ENCODE measurements at places on chromosomes 2 and 18. TPM values are rescaled to one million over a fixed set of nuclear protein-coding genes. Genes with fewer than 3 reads are reported as not detected.

KCNIP3 gene
- not detected for total RNA-seq

WDFY1 gene
- 31.4 TPM for total RNA-seq

TLK1 gene
- total RNA-seq, result 54.5 TPM

REEP1 gene
- 0.26 TPM for total RNA-seq

NEU2 gene
- total RNA-seq, result not detected

DNA sequence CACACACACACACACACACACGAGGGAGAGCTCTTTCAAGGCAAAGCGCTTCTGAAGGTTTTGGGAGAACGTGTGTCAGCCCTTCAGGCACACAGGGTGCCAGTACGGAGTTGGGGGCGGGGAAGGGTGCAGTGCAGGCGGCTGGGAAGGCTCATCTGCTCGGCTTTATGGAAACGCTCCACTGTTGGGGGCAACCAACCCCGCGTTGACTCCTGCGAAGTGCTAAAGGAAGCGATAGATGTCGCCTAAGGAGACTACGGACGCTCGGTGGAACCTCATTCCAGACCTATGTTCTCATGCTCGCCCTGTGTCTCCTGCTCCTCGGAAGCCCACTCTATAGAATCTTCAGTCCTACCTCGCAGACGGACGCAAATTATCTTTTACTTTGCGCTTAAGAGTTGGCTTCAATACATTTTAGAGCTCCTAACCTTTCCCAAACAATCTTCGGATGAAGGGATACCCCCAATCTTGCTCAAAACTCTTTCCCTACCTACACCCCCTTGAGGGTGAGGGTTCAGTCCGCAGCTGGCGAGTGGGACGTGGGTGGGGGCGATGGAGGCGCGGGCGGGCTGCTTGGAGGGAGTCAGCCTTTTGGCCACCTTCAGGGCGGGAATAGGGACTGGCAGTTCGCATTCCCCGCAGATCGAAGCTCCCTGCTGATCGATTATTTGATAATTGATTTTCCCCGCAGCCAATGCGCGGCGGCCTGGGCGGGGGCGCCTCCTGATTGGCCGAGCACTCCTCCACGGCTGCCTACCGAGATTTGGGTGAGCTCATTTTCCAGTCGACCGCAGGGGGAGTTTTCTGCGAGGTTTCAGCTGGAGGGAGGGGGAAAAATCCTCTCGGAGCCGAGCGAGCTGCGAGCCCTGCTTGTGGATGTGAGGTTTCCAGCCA lies 1.9 kb upstream of the MEIS1 start:
- ATAC-seq, result no peak

DNA sequence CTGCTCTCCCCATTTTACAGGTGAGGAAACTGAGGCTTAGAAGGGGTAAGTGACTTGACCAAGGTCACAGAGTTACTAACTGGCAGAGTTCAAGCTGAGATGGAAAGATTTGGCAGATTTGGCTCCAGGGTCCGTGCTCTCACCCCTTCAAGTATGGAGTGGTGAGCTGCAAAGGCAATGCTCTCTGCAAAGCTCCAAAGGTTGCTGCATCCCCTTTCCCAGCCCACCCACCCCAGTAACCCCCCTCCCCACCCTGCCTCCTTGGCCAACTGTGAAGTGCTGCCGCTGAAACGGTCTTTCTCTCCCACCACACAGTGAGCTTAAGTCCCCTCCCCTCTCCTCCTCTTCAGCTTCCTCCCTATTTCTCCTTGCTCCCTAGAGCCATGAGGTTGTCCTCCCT lies 152.8 kb downstream of the CAPN13 start:
- ATAC-seq, result no peak

DNA sequence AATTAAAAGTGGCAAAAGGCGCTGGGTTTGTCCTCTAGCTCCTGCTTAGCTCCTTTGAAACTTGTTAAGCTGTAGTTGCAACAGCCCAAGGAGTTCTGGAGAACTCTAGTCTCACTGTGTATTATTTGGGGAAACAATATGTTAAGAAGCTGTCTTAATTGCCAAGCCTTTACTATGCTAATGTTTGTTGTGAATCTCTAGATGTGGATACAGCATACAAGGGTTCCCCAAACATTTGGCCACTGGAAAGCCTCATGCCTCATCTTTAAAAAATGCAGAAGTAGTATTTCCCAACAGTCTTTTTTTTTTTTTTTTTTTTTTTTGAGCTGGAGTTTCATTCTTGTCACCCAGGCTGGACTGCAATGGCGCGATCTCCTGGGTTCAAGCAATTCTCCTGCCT lies 236.7 kb downstream of the PRKCE start:
- ATAC-seq, result no peak

GRCh38 chr2:118442996-118443553 lies 354.8 kb downstream of the INSIG2 start:
- ATAC-seq, result no peak

- no peak for ATAC-seq
Observed at GRCh38 chr2:54479424-54479823, 23.3 kb downstream of the SPTBN1 start.

DNA sequence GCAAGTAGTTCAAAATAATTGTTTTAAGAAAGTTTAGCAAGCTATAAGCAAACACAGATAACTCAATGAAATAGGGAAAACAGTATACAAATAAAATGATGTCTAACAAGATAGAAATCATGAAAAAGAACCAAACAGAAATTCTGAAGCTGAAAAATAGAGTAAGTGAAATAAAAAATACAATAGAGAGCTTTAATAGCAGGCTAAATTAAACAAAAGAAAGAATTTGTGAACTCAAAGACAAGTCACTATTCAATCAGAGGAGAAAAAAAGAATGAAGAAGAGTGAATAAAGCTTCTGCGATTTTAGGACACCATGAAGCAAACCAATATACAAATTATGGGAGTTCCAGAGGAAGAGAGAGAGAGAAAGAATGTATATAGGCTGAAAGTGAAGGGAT lies 576.8 kb downstream of the STK39 start:
- ATAC-seq, result no peak

- peak; percentile 28 for ATAC-seq
Observed at GRCh38 chr18:45201029-45201428, 414.2 kb upstream of the SLC14A2 start.

DNA sequence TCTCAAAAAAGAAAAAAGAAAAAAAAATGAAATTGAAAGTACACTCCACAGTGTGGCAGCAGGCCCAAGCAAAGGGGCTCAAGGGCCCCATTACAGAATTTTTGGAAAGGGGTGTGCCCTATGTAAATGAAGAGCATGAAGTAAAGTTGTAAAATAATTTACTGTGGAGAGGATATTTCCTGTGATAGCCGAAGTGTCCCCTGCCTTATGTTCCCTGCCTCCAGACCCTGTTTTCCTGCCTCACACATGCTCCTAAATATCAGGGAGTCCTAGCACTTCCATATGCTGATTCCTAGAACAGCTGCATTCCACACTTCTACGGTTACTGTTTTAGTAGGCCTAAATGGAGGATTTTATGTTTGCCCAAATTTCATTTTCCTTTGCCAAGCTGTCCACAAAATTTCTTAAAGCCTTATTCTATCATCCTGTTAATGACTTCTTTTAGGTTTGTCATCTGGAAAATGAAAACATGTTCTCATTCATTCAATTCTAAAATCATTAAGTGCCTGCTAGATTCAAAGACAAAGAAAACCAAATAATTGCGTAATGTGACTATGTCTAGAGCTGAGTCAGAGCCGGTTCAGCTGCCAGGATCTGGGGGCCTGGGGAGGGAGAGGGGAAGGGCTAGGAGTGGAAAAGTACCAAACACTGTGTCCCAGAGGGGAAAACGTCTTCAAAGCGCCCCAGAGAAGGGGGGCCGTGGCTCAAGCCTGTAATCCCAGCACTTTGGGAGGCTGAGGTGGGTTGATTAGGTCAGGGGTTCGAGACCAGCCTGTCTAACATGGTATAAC lies 25.9 kb upstream of the IMPA2 start:
- ATAC-seq, result no peak

DNA sequence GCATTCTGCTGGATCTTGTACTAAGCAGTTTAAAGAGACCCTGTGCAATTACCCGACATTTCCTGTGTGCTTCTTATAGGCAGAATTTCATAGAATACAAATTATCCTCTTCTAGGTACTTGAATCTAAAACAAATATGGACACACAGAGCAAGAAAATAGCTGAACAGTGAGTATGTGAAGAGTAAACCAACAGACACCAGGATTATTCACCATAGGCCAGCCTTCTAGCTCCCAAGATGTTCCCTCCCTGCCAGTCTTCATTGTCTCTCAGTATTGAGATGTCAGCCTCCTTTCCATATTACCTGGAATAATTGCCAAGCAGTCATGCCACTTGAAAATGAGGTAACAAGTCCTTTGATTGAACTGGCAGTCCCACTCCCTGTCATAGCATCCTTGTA lies 187.1 kb downstream of the PTPRM start:
- no peak for ATAC-seq

DNA sequence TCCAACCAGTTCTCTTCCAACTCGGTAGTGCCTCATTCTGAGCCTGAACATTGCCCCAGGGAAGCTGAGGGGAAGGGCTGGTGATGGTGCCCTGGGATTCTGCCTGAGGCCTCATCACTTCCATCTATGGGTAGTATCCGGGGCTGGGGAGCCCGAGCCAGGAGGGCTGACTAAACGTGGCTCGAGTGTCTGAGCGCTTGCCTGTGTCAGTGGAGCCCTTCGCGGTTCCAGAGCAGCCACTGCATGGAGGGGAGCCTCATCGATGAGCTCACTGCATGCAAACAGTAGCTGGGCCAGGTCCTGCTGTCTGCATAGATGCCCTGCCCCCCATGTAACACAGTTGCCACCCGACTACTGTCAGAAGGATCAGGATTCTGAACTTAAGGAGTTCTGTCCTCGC lies 129.3 kb downstream of the GLI2 start:
- no peak for ATAC-seq
